ENCODE measurements at places on chromosomes 4 and X. TPM values are rescaled to one million over a fixed set of nuclear protein-coding genes. Genes with fewer than 3 reads are reported as not detected.

DNA sequence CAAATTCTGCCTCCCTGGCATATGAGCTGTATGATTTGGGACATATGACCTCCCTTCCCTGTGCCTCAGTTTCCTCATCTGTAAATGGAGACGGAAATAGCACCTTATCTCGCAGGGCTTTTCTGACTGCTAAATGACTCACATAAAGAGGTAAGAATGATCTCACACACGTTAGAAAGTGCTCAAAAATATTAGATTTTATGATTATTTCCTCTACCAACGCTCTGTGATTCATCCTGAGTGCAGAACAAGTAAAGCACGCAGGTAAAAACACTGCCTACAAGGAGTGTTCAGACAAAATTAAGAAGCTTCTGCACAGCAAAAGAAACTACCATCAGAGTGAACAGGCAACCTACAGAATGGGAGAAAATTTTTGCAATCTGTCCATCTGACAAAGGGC is 21.1 kb downstream of the ACSL1 start:
- DNase-seq = no peak

ANKRD50 gene
- 7.2 TPM for total RNA-seq

TCEAL1 gene
- total RNA-seq = 14.8 TPM

GRCh38 chr4:82373486-82373815 is 340 bp downstream of the HNRNPD start:
- DNase-seq = no peak

LGI2 gene
- total RNA-seq = 0.17 TPM

DNA sequence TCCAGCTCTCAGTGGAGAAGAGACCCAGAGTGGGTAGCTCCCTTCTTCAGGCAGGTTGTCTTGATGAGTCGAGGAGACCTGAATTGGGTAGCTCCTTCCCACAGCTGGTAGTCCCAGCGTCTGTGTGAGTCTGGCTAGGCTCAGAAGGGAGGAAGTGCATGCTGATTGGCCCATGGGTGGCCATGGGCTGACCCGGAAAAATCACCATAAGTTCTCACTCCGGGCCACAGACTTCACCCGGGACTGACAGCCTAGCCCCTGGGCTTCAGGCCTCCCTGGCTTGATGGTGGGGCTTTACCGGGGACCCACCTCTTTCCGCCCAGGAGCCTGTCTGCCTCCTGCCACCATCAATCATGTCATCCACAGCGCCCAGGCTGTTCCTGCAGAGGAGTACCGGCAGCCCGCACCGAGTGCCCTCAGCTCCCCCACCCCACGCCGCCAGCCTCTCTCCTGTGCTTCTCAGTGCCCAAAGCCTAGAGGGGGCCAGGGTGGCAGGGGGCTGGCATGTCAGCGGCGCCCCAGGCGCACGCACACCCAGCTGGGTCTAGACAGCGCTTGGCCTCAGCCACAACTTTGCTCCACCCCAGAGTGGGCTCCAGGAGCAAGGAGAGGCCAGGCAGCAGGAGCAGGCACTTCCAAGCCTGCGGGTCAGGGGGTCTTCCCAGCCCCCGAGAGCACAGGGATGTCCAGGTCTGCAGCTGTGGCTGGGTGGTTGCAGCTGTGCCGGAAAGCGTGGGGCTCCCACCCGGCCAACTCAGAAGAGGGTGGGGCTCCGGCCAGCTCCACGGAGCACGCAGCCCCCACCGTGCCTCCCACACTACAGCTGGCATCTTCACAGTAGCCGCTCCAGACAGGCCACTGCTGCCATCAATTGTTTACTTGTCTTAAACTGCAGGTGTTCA is 16.1 kb upstream of the SAT1 start:
- DNase-seq = peak; percentile 75

CSAG3 gene
- 2.6 TPM for total RNA-seq

DNA sequence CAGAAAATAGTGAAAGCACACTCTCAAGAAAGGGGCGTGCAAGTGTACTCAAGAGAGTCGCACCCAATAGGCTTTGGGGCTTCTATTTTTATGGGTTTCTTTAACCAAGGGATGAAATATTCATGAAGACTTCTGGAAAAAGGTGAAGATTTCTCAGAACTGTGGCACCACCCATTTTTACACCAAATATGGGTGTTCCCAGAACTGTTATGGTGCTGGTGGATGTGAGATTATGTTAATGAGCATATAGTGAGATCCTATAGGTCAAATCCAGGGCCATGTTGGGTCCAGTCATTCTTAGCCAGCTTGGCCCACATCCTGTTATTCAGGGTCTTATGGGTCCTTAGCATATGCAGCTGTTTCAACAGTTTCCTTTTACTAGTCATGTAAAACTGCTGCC is 61.0 kb upstream of the SMIM10 start:
- no peak for DNase-seq

GRCh38 chr4:26051240-26051639 is 137.2 kb downstream of the SMIM20 start:
- DNase-seq = peak; percentile 16

- DNase-seq = no peak
Observed at GRCh38 chr4:60657041-60657440, 543.1 kb upstream of the ADGRL3 start.

CCDC120 gene
- 8.1 TPM for total RNA-seq

DNA sequence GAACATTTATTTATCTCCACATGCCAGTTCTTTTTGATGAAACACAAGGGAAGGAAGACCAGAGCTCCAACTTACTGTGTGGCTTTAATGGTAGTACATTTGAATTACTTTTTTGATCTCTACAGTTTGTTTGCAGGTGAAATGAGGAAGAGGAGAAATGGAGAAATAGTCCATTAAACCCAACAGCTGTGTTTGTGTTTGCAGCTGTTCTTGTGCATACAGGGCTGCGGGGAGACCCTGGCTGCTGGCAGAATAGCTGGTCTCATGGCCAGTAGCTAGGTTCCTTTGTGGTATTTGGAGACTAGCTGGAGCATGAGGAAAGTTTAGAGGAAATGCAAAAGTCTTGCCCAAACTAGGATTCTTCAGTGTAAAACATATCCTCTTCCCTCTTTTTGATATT is 374.8 kb downstream of the GPAT3 start:
- no peak for DNase-seq

CHIC1 gene
- 12.6 TPM for total RNA-seq

GRCh38 chrX:124211312-124211942 is 121.0 kb upstream of the TEX13D start:
- DNase-seq = no peak

DNA sequence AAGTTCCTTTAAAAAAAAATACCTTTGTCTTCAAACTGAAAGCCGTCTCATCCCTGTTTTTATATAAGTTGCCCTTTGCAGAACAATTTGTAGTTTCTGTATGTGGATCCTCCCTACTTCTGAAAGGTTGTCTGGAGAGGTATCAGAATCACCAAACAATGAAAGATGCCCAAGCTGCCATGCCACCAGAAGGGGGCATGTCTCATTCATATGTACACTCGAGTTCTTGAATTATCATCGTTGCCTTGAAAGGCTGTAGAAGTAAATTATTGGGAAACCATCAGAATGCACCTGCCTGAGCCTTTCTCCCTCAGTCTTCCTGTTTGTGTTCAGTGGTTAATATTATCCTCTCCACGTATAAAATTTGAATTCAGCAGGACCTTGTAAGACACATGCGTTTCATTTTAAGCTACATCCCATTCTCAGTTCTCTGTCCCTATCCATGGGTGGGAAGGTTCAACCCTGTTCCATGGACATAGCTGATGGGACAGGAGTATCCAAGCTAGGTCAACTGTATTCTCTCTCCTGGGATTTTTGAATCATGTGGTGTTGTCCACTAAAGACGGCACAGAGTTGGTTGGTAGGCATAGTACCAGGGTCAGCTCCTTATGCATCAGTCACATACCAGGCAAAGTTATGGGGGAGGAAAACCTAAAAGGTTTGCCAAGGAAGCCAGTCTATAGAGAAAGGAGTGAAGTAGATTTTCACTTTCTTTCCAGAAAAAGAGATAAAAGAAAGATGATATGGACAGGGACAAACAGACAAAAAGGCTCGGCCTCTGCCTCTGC is 24.0 kb downstream of the GALNT7 start:
- DNase-seq = no peak
